ENCODE measurements at places on chromosomes 2 and 18.

- no peak for DNase-seq
Measured at GRCh38 chr18:44598514-44598913, 82.2 kb upstream of the SETBP1 start.

GRCh38 chr18:49022311-49023161 lies 71.8 kb upstream of the SMAD7 start:
- no peak for DNase-seq

GRCh38 chr2:201938156-201938775 lies 95.4 kb upstream of the FZD7 start:
- no peak for DNase-seq

DNA sequence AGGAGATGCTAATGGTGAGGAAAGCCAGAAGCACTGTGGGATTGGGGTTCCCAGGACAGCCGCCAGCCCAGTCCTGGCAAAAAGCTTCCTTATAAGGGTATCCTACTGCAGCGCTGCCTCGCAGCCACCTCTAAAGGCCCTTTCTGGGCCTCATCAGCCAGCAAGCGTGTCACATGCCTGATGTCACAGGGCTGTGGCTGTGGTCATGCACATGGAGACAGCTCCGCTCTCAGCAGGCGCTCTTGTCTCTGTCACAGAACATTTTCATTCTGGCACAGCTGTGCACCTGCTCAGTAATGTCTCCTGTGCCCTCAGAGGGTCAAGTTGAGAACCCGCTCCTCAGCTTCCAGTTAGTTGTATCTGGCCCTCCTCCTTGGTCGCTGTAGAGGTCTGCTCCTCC lies 17.7 kb upstream of the MAL start:
- DNase-seq = no peak

DNA sequence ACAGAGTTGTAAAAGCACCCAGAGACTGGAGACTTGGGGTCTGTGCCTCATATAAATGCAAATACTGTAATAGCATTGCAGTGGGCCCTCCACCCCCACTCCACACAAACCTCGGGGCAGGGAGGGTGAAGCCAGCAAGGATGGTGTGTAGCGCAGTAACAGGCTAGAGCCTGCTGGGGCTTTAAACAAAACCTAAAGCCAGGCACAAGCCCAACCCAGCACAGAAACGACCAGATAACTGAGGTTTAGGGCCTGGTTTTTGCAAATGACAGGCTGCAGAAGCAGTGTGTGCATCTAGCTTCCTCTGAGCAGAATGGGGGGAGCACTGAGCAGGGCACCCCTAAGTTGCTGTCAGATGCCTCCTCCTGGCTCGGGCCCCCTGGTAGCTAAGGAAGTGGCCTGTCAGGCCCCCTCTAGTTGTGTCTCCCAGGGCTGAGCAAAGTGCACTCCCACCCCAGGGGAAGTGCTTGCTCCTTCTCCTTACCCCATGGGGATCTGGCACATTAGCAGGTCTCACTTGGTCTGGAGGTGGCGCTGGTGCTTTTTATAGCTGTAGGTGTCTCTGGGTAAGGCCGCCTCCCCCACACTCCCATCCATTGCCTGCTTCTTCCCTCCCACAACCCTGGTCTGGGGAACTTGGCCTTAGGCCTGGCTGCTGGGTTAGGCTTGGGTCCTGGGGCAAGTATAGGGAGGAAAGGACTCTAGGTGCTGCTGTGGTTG lies 135.1 kb downstream of the CELF4 start:
- no peak for DNase-seq

DNA sequence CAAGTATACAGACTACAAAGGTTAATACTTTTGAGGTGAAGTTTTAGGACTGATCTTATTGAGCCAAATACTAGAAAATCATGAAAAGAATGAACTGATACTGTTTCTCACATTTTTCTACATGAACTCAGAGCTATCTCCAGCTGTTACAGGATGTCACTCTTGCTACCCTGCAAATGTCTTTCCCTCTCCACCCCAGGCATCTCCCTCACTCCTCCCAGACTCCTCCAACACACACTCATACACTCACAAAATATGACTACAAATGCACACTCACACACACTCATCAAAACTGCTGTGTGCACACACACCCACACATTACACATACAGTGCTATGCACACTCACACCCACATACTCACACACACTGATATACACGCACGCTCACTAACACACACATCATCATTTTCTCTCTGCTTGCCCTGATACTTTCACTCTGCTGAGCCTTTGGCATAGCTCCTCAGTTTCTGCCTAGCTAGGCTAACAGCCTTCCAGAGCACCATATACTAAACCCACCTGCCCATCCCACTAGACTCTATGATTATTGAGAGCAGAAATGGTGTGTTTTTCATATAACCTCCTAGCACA lies 273.3 kb downstream of the CD226 start:
- no peak for DNase-seq

- no peak for DNase-seq
Measured at GRCh38 chr2:214902286-214902685, 92.8 kb upstream of the BARD1 start.
